ENCODE measurements at places on chromosomes 2 and 18.

DNA sequence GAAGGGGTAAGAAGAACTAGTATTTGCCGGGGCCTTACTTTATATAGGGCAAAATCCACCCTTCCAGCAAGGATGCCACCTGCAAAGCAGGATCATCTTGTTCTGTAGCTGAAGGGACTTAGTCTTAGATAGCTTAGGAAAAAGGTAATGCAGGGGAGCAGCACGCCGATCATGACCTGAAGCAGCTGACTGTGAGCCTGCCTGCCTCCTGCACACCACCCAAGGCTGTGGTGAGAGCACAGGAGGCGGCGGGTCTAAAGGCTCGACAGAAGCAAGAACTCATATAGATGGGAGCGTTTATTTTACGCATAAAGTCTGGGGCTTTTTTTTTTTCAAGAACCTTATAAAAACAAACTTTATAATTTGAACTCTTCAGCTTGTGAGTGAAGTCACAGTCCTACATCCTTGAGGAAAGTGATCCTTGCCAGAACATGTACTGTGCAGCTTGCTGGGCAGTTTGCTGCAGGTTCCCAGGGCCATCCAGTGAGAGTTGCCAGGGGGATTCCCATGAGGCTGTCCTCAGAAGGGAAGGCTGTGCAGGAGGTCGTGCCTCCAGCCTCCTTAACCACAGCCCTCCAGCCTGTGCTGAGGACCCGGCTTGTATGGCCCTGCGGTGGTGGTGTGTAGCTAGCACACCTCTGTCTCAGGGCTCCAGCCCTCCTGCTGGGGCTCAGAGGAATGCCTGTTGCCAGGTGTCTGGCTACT lies 92.1 kb downstream of the RNF144A start:
- no peak for DNase-seq

- DNase-seq = no peak
These were observed 85.3 kb upstream of the RANBP2 start for GRCh38 chr2:108634011-108634410.

GRCh38 chr2:239381709-239382134 lies 19.1 kb downstream of the HDAC4 start:
- no peak for DNase-seq

GRCh38 chr2:43041661-43042360 lies 184.6 kb downstream of the ZFP36L2 start:
- DNase-seq = peak; percentile 95

- no peak for DNase-seq
These were observed 95.9 kb upstream of the ZBTB14 start for GRCh38 chr18:5391409-5391808.

GRCh38 chr2:144753416-144753815 lies 233.5 kb upstream of the ZEB2 start:
- DNase-seq = peak; percentile 28

GRCh38 chr2:42035241-42035640 lies 12.6 kb upstream of the PKDCC start:
- DNase-seq = no peak

Measured in muscle of leg (tissue), 16 donors.